NCI-H446 (cell line): ENCODE measurements at places on chromosomes 16 and 17.

DNA sequence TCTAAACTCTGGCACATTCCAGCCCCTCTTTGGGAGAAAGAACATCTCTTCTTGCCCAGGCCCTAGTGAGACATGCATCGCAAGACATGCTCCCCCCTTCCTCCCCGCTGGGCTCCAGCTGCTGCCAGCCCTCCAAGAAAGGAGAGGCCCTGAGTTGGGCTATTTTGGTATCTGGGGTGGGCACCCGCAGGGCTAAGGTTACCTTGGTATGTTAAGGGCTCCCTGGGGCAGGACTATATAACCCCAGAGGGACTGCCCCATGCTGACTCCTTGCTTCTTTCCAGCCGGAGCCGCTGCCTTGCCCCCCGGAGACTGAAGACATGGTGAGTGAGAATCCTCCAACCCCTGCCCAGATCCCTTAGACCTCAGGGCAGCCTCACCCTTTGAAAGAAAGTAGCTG is at the start of gene MYL11:
Gene MYL11 (plus strand): TSS at position 265 of the 400 bp plus-strand sequence. CDS start 56 bp downstream, at position 321.
- DNase-seq, result no peak

DNA sequence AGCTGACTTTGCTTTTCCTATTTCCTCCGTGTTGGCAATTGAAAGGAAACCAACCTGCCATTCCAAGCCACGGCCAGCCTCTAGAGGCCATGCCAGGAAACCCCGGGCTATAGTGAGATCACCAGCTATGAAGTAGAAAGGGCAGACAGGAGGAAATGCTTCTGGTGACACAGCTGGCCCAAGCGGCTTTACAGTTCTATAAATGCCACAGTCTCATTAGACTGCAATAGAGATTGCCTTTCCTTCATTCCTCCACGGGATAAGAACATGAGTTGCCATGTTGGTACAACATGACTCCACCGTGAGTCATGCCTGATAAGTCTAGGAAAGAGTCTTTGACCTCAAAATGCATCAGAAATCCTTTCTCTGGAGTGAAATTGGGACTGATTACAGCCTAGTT is 384.9 kb downstream of the GRIN2A start:
- DNase-seq, result no peak

GRCh38 chr16:57004387-57005250 is 15.3 kb downstream of the NLRC5 start:
- DNase-seq, result no peak

DNA sequence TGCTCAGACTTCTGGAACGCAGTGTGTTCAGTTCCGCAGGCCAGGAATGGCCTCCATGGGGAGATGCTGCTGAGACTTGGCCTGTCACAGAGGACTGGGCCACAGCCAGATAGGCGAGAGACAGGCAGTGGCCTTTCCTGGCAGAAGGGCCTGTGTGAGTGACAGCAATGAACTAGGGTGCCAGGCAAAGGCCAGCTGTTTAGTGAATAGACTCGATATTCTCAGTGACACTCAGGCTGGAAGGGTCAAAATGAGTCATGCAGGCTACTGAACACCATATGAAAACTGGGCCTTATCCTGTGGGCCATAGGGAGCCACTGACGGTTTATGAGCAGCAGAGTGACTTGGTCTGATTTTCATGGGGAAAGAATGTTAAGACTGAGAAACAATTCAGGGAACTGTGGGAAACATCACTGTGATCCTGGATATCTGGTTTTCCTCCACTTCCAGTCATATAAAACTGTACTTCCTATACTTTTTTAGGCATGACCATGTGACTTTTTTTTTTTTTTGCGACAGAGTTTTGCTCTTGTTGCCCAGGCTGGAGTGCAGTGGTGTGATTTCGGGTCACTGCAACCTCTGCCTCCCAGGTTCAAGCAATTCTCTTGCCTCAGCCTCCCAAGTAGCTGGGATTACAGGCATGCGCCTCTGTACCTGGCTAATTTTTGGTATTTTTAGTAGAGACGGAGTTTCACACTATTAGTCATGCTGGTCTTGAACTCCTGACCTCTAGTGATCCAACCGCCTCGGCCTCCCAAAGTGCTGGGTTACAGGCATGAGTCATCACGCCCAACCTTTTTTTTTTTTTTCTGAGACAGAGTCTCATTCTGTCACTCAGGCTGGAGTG is 5.2 kb upstream of the NUBP1 start:
- DNase-seq, result no peak

- no peak for DNase-seq
Observed at GRCh38 chr17:77853191-77853977, 105.1 kb upstream of the TNRC6C start.

DNA sequence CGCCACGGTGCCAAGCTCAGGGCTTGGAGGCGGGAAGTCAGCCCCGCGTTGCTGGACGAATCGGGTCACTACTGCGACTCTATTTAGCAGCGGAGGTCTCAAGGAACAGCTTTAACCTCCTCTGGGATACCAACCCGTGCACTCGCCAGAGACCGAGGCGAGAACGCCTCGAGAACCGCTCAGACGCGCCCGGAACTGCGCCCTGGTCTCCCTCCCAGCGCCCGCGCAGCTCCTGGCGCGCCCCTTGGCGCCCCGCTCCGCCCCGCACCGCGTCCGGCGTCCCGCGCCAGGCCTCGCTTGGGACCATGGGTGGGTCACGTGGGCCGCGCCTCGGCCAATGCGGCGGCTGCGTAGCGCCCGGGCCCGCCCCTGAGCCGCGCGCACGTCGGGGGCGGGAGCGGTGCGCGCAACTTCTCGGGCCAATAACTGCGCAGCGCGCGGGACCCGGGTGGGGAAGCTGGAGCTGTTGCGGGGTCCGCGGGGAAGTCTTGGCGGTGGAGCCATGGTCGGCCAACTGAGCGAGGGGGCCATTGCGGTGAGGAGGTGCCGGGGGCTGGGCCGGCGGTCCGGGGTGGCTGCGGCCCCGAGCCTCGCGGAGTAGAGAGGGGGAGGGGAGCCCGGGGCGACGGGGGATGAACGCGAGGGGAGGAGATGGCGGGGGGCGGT is at the start of the genes RPA1 and SMYD4:
Gene RPA1 (plus strand): TSS at position 414 of the 666 bp plus-strand sequence. CDS start 89 bp downstream, at position 503.
Gene SMYD4 (minus strand): TSS at position 311 of the 666 bp plus-strand sequence. CDS start 1,908 bp downstream, outside the sequence.
- peak; percentile 91 for DNase-seq

DNA sequence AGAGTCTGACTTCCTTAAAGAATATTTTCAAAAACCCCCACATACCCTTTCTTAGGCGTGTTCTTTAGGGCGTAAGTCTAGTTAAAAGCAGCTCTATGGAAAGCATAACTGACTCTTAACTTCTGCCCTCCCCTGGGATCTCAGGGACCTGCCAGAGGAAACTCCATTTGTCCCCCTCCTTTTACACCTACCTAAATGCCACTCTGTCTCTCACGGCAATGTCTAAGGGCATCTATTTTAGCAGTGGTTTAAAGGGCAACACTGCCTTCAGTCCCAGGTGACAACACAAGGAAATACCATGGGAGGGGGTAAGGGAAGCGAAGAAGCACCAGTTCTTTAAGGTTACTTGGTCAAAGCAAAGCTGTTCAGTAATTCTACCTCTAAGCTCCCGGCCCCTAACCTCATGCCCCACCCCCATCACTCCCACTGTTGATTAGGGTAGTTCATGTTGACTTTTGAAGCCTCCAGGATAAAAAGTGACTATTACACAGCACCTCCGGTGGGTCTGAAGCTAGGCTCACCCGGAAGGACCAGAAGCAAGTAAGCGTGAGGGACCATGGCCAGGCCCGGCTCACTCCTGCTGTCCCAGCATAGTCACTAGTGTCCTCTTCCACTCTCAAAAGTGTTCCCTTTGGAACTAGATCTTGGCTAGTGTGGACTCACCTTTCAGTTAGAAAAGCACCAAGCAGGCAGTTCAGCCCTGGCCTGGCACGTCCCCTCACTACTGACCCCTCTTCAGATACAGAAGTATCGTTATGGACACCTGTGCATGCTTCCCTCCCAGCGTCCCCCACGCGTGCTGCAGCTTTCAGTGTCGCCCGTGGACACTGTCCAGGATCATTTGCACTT is 47.1 kb downstream of the CYTH1 start:
- no peak for DNase-seq

- peak; percentile 25 for DNase-seq
Observed at GRCh38 chr17:29930409-29931010, 482 bp upstream of the SSH2 start.

DNA sequence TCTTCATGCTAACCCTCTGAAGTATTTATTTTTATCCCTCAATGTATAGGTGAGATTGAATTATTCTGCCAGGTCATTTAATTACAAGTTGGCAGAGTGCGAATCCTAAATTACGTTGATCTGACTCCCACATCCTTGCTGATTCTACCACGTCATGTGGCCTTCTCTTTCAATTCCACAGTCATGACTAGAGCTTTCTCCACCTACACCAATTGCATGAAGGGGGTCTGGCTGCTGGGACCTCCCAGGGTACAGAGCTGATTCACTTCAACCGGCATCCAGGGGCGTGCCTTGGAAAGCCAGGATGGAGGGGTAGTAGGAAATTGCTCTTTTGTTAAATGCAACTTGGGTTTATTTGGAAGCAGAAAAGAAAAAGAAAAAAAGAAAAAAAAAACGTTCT is 41.1 kb upstream of the CDH13 start:
- DNase-seq, result no peak

GRCh38 chr17:66373944-66374817 is 71.8 kb downstream of the PRKCA start:
- DNase-seq, result no peak

GRCh38 chr16:78490847-78491246 is 391.4 kb downstream of the WWOX start:
- DNase-seq, result no peak

GRCh38 chr17:43756201-43756600 is 2.4 kb downstream of the SOST start:
- DNase-seq, result no peak

- no peak for DNase-seq
Observed at GRCh38 chr17:7893187-7893880, 4.7 kb downstream of the CHD3 start.

DNA sequence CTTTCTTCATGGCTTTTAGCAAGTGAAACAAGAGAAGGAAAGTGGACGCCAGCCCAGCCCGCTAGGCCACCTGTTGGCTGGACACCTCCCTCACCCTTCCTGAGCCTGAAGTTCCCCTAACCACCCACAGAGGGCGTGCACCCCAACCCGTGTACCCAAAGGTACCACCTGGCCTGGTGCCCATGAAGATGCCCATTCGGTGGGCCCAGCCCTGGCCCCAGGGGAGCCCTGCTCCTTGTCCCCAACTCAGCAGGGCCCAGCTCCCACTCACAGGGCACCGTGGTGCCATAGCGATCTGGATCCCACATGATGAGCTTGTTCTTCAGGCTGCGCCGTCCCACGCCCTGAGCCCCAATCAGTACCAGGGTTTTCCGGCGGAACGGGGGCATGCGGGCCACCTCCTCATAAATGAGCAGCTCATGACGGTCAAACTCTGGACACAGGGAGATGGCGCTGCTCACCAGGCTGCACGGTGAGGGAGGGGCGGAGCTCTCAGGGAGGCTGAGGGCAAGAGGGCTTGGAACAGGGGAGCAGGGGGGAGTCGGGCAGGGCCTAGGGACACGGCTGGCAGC is 26.8 kb downstream of the MPP2 start:
- DNase-seq, result no peak

DNA sequence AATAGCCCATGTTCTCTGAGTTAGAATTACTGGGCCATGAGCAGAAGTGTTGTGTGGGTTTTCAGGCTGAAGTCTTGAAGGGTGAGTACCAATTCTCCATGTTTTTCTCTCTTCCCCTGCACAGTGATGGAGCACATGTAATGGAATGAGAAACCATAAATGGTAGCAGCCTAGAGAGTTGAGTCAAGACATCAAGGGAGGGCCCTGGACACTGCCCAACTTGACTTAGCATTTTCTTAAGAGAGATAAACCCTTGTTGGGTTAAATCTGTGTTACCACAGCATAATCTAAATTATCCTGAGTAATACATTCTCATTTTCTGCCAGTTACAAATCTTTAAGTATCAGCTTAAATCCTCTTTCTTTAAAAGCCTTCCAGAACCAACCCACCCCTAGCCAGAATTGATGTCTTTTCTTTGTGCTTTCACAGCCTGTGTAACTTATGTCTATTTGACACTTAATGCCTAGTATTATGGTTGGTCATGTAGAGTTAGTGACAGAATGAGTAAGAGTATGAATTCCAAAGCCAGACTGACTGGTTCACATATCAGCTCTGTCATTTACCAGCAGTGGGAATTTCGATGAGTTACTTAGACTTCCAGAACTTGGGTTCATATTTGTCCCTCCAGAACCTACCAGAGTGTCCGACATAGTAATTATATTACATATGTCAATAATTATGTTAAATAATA is 27.0 kb upstream of the RGS9 start:
- DNase-seq, result no peak

DNA sequence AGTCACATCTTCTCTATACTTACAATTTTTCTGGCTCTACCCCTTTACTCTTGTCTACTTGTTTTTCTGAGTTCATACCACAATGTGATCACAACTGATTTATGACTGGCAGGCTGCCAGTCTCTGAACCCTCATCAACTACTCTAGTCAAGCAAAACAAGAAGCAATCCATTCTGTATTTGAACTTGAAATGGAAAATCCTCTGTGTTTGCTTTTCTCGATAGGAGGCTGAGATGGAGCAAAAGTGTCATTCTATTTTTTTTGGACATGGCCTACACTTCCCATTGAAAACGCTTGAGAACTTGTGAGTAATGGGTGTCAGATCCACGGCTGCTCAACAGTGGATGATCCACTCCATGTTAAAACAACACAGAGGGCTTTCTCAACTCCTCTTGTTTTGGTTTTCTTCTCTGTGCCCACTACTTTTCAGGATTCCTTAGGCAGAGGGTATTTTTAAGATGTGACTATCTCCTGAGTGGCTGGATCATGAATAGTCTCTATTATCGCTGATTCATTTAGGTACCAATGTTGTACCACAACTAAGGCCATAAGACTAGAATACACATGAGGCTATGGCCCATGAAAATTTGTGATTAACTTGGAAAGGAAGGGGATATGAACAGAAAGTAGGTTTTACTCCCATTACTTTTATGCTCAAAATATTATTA is 11.7 kb downstream of the TMEM100 start:
- peak; percentile 6 for DNase-seq

- no peak for DNase-seq
Observed at GRCh38 chr16:11632455-11632939, 35.8 kb upstream of the SNN start.

DNA sequence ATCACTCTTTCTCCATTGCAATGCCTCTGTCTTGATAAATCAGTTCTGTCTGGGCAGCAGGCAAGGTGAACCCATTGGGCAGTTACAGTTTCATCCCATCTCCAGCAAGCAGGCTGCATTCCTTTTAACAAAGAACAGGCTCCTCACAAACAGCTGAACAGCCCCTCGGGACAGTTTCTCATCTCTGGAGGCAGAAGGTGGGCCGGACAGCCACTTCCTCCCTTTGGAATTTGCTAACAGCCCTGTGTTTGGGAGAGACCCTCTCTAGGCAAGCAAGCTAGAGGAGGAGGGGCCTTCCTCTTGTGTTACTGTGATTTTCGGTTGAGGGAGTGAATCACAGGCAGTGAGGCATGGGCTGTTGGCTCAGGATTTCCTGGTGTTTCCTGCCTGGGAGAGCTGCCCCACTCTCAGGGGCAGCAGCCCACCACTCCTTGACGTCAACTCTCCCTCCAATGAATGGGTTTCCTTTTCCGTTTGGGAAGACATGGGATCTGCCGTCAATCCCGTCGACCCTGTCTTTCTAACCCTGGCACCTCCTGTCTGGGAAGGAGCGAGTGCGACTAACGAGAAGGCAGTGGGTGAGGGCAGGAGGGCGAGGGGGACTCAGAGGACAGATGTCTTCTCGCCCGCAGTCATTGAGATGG is 3.7 kb upstream of the PGS1 start:
- DNase-seq, result no peak

- no peak for DNase-seq
Observed at GRCh38 chr16:51752438-51752995, 601.4 kb upstream of the SALL1 start.
